HAP-1 (cell line): ENCODE measurements at places on chromosomes 12 and 14.

GRCh38 chr12:14902465-14902864, 16.8 kb upstream of the MGP start:
- no peak for DNase-seq

DNA sequence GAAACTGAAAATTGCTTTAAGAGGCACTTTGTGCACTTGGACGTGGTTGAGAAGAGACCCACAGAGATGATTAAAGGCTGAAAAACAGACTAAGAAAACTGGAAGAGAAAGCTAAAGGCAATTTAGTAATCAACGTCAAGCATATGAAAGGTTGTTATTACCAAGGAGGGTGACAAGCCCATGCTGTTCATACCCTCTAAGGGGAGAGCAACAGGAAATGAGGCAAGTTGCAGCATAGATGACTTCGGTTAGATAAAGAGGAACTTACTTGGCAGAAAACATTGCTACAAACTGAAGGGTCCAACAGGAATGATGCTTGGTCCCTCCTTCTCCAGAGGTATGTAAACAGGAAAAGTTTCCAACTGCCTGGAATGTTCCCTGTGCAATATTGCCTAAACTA, 107.8 kb downstream of the DUSP6 start:
- DNase-seq = no peak

GRCh38 chr12:3580094-3580749, 89.2 kb downstream of the PRMT8 start:
- DNase-seq = peak; percentile 67

DNA sequence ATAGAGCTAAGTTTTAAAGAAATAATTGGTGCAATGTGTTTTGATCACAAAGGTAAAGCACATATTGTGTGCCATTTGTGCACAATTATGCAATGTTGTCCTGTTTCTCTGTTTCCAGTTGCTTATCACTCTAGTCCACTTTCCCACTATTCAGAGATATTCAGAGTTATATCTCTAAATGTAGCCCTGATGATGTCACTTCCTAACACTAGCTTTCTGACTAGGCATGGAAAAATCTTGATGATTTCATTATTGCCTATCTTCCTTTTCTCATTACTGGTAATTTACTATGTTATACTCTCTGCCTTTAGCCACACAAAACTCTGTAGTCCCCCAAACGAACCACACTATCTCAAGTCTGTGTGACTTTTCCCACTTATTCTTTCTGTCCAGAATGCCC, 221.2 kb downstream of the TRHDE start:
- DNase-seq = no peak

DNA sequence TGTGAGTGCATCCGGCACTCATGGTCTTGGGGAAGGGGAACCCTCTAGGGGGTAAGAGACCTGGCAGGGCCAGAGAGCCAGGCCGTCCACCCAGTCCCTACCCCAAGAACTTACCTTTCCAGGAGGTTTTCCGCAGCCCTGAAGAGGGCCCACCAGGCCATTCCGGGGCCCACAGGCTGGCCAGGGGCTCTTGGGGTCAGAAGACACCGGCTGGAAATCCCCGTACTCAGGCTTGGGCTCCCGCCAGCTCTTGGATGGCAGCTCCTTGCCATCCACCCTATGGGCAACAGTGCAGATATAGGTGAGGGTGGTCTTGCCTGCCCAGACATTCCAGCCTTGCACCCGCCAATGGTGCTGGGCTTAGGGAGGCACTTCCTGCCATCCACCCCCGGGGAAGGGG, 34.6 kb downstream of the NCKAP5L start:
- DNase-seq = no peak

- DNase-seq = no peak
Observed at GRCh38 chr14:21436567-21437062, 19.3 kb downstream of the CHD8 start.

GRCh38 chr12:11549119-11549518, 100.4 kb upstream of the ETV6 start:
- no peak for DNase-seq

DNA sequence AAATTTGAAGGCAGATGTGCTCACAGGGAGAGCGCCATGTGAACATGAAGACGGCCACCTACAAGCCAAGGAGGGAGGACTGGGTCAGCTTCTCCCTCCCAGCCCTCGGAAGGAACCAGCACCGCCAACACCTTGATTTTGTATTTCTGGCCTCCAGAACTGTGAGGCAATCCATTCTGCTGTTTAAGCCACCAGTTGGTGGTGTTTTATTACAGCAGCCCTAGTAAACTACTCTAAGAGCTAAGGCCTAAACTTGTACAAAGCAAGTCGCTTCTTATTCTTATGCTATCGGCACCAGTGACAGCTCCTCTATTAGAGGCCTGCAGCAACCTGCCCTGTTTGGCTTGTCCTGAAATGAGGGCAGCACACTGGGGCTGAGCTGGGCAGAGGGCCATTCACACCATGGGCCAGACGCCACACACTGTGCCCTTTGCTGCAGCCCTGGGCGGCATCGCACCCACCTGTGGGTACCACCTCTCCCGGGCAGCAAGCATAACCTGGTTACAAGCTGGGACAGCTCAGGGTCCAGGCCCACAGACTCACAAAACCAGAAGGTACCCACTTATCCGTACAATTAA, 62.7 kb downstream of the NOS1 start:
- no peak for DNase-seq

GRCh38 chr12:124449623-124450375, 117.6 kb downstream of the NCOR2 start:
- no peak for DNase-seq

- DNase-seq = no peak
Observed at GRCh38 chr14:58362798-58363412, 32.8 kb upstream of the TOMM20L start.

DNA sequence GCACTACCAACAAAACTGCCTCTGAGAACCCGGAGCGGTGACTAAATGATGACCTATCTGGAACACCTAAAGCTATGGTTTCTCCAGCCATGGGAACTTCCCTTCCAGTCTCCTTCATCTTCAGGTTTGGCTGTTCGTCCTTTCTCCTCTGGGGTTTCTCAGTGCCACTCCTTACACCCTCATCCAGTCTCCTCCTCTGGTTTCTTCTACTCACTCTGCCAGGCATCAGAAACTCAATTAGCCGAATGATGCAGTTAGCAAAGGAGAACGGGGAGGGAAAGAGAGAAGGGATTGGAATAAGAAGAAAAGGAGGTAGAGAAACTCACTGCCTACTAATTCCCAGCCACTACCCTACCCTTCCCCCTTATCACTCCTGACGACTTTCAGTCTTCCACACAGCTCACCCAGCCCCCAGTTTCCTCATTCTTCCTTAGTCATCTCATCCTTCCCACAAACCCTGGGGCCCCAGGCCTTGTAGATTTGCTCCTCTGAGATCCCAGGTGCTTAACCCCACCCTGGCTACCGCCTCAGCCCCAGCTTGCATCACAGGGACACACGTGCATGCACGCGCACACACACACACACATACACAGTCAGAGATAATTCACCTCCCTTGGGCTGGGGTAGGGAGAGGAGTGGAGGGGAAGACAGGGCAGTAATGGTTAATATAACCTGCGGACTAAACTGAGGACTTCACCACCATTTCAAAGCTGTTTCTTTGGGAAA, 13.0 kb downstream of the FGD6 start:
- no peak for DNase-seq

GRCh38 chr14:89731396-89731933, 223.1 kb downstream of the EFCAB11 start:
- no peak for DNase-seq

- DNase-seq = no peak
Observed at GRCh38 chr12:79747274-79747673, 56.5 kb upstream of the PAWR start.

DNA sequence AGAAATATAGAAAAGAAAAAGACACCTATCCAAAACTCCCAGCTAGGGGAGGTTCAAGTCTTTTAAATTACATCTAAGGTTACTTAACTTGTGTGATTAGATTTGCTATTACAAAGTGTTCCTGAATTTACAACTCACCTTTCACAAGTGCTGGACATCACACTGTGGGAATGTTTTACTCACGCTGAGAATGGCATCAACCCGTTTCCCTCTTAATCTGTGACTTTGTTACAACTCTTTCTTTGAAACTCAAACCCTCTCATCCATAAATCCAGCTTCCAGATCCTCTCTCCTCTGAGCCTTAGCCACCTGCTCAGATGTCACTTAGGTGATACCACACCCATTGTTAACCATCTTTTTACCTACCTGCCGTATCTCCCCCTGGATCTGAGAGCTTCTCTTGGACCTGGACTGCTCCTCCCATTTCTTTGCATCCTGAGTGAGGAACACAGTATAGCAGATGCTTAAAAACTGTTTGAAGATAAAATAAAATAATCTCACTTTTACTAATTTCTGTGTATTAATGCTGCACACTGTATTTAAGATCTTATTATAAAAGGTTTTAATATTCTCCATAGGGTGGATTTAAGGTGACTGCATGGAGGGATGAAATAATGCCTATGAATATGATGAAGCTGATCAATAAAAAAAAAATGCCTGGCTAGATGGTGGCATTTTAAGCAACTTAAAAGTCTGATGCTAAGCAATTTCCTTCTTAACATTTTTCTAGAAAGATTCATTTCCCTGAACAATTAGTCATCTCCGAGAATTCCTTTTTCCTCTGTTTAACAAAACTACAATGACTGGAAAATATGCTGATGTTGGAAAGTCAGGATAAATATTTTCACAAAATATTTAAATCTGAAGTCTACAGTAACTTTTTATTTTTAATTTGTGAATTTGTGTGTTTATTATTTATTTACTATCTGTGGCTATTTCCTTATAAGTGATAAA, 39.1 kb upstream of the NAP1L1 start:
- no peak for DNase-seq

- DNase-seq = no peak
Observed at GRCh38 chr14:58488550-58488949, 61.0 kb downstream of the KIAA0586 start.

GRCh38 chr14:49892301-49892635, 614 bp upstream of the ARF6 start:
- no peak for DNase-seq

DNA sequence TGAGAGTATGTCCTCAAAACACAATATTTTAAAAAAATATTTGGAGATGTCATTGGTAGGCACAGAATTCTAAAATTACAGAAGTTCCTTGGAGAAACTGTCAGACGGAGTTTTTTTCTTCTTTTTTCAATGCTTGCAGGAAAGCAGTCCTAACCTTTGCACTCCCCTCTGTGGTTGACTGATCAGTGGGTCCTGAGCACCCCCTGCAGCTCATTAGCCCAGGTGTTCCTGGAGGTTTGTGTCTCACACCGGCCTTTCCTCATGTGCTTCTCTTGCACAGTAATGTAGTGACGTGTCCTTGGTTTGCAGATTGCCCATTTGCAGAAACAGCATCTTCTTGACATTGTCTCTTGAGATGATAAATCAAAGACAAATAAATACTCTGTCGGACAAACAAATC, 513.0 kb downstream of the TMEM121 start:
- peak; percentile 60 for DNase-seq

- no peak for DNase-seq
Observed at GRCh38 chr12:11621797-11622423, 27.6 kb upstream of the ETV6 start.

DNA sequence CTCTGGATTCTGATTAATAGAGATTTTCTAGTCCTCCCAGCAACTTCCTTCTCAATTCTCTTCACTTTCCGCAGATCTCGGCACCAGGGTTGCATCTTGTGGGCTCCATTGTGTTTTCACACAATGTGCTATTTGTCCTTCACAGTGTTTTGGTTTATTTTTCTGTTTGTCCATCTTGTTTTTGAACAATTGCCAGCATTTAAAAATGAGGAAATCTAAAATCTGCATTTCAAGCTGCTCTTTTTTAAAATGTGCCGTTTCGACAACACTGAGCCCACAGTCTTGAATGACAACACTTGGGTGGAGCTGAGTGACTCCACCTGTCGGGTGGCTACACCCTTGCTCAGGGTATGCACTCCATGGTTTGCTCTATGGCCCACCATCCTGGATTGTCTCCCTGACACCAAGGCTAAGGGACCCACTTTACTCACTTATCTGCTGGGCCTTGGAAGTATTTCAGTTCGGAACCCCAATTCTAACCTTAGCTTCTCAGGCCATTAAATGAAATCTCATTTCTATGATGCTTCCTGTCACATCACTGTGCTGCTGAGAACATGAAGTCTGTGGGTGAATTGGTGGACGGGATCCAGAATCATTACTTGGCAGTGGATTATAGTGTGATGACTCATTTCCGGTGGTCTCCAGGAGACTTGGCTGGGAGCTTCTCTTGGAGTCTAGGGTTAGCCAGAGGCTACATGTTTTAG, 3.4 kb upstream of the MYRFL start:
- DNase-seq = no peak

DNA sequence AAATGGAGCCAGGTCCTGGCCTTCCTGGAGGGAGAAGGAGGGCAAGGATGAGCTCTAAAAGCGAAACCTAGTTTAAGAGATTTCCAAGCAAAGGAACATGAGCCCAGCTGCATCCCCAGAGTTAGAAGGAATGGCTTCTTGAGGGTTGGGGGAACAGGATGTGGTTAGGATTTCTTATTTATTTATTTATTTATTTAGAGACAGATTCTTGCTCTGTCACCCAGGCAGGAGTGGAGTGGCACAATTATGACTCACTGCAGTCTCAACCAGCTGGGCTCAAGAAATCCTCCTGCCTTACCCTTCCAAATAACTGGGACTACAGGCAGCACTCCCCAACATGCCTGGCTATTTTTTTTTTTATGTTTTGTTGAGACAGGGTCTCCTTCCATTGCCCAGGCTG, 25.3 kb upstream of the TMEM106C start:
- DNase-seq = no peak

DNA sequence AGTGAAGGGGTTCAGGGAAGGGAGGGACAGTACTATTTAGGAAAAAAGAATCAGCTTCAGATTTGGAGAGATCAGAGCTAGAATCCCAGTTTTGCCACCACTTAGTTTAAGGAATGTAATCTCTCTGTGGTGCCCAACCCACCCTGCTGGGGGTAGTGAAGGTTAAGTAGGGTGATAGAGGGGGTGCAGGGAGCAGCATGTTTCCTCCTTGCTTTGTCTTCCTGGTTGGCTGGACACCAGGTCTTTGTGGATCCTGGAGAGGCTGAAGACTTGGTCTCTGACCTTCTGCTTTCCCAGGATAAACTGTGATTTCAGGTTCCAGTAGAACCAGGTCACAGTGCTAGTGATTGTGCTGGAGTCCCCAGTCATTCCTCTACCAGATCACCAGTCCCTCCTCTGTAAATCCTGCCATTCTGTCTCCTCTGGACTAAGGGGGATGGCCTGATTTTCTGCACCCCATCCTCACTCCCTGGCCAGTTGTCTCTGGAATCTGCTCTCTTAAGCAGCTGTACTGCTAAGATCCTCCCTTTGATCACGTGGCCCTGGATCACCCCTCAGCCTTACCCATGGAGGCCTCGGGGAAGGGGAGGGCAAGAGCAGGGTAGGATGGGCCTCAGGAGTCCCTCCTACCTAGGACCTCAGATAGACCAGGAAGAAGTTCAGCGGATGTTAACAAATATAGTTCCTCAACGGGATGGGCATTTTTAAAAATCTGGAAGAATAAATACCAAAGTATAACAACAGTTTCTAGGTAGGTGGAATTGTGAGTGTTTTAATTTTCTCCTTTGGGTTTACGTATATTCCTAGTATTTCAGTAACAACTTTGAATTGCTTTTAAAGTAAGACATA, 3.1 kb downstream of the MAP3K12 start:
- DNase-seq = no peak

- no peak for DNase-seq
Observed at GRCh38 chr12:47864646-47865235, 40.1 kb downstream of the VDR start.
